ENCODE measurements at places on chromosomes 6 and 20. TPM values are rescaled to one million over a fixed set of nuclear protein-coding genes. Genes with fewer than 3 reads are reported as not detected.

DNA sequence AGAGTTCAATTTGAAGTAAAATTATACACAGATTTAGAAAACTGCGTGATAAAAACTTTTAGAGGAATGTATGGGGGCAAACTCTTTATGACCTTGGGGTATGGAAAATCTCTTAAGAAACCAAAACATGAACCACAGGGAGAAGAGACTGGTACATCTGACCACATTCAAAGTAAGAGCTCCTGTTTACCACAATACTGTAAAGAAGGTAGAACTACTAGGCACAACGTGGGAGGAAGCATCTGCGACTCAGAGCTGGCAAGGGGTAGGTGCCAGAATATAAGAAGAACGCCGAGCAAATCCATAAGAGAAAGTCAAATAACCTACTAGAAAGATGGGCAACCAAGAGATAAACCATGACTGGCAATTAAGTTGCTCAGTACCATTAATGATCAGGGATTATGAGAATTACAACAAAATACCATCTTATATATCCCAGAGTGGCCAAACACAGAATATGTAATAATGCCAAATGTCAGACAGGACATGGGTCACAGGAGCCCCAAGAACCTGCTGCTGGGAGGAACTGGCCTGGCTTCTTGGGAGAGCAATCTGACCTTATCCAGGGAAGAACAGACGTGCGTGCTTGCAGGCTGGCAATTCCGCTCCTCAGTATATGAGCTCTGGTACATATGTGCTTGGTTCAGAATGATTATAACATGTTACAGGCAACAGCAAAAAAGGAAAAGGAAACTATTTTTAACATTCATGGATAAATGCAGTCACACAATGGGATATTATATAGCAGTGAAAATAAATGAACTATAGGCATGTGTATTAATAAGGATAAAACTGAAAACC, 50.2 kb downstream of the INSM1 start:
- ATAC-seq: no peak

- peak; percentile 62 for ATAC-seq
Observed at GRCh38 chr20:38805502-38805957, at the start of gene PPP1R16B. PPP1R16B (plus strand) TSS chr20:38805697; CDS start chr20:38835926, 30,229 bp downstream.

DNA sequence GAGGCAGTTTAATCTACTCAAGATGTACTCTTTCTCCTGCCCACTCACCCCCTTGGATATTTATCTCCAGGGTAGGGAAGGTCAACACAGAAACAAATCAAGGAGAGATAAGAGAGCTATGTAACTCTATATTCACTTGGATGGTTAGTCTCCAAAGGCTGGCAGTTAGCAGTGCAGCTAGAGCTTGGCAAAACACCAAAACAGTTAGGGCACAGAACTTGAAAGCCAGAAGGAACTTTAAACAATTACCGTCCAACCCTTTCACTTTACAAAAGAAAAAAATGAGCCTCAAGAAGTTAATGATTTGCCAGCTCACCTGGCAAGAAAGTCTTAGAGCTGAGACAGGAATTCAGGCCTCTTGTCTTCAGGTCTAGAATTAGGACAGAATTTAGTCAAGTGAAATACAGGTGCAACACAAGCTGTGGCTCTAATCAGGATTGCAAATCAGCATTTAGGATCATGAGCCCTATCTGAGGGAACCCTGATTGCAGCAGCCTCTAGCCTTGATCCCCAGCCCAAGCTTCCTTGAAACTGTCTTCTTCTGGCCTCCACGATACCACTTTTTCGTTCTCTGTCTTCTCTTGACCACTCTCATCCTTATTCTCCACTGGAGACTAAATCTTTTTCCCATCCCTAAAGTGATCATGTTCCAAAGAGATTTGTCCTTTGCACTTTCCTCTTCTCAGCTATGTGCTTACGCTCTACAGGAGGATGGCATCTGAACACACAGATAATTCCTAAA, 14.9 kb downstream of the NEDD9 start:
- ATAC-seq: no peak

GRCh38 chr20:53116733-53117132, 144.6 kb downstream of the TSHZ2 start:
- no peak for ATAC-seq

- ATAC-seq: no peak
Observed at GRCh38 chr6:11890849-11891248, 112.2 kb upstream of the ADTRP start.

The DOK5 gene
- total RNA-seq: 2.0 TPM
